ENCODE measurements at places on chromosomes 7 and 10. TPM values are rescaled to one million over a fixed set of nuclear protein-coding genes. Genes with fewer than 3 reads are reported as not detected.

ZNF212 gene
- polyA plus RNA-seq = 10.1 TPM

CTBP2 gene
- 32.7 TPM for polyA plus RNA-seq

- DNase-seq = no peak
Measured at GRCh38 chr10:94490789-94491039, 54.9 kb upstream of the HELLS start.

DNA sequence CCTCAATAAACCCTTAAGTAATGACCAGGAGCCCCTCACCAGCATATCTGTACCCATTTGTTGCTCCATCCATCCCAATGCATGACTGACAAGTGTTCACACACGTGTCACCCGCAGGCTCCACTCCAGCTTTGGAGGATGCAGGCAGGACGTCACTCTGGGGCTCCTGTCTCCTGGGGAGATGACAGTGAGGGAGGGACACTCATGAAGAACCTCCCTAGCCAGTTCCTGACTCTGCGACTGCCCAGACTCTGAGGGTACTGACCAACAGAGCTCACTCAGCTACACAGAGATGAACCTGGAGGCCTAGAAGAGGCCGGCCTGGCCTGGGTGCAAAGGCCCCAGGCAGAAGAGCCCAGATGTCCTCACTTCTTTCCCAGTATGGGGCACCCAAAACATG lies 135.1 kb upstream of the RET start:
- no peak for DNase-seq

DNA sequence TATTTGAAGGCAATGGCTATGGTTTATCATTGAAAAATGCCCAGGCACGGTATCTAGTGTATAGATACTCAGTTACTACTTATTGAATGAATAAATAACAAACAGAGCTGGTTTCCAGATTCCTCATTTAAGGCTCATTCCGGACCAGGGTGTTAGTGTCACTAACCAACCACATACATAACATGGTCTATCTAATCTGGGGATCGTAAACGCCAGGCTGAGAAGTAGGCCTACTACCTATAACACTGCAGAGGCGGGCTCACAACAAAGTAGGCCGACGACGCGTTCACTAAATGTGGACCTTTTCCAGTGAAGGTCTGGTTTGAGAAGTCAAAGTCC lies 423 bp downstream of the LSM5 start:
- no peak for DNase-seq

Measured in muscle of arm (tissue), 14 donors.